Fibroblast of skin of back (primary cell): ENCODE measurements at places on chromosomes 3 and 15.

GRCh38 chr3:86056962-86057361 is 934.0 kb downstream of the VGLL3 start:
- no peak for DNase-seq

- no peak for DNase-seq
Measured at GRCh38 chr3:18732474-18732873, 307.3 kb upstream of the SATB1 start.

DNA sequence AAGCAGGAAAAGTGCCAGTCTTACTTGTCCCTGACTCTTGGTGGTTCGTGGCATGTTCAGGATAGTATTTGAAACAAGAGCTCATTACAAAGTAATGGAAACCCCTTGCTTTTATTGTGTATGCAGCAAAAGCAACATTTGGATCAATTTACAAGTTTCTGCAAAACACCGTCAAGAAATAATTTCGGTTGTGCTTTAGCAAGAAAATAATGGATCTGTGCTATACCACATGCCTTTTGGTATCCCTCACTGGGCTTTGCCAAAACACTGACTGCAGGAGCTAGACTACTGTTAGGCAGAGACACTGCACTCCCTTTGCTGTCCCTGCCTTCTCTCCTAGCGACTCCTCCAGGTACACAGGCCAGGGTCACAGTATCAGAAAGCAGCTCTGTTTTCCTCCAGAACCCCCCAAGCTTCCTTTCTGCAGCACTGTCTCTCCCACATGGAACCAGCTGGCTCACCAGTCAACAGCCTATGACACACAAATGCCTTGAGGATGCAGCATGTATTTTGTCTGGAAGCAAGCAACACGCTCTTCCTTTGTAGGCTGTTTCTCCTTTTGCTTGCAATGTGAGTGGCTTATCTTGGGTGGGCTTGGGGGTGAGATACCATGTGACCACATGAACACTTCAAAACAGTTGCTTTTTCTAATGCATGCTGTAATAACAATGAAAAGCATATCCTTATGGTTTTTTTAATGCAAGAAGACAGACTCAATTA is 111.4 kb downstream of the PGPEP1L start:
- peak; percentile 82 for DNase-seq

DNA sequence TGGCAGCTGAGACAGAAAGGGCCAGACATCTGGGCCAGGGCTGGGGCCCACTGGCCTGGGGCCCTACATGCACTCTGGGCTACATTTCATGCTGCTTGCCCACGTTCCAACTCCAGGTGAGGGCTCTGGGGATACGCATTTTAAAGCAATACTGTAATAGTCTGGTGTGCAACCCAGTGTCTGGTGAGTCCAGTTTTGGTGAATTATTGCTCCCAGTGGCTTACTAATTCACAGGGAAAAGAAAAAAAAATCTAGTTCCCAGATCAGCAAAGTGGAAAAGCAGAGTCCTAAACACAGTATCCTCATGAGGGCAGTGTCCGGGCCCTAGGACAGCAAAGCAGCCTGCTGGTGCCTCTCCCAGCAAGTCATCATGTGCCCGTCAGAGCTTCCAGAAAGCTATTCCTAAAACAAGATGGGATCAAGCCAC is 82.4 kb downstream of the CCNL1 start:
- DNase-seq, result no peak

DNA sequence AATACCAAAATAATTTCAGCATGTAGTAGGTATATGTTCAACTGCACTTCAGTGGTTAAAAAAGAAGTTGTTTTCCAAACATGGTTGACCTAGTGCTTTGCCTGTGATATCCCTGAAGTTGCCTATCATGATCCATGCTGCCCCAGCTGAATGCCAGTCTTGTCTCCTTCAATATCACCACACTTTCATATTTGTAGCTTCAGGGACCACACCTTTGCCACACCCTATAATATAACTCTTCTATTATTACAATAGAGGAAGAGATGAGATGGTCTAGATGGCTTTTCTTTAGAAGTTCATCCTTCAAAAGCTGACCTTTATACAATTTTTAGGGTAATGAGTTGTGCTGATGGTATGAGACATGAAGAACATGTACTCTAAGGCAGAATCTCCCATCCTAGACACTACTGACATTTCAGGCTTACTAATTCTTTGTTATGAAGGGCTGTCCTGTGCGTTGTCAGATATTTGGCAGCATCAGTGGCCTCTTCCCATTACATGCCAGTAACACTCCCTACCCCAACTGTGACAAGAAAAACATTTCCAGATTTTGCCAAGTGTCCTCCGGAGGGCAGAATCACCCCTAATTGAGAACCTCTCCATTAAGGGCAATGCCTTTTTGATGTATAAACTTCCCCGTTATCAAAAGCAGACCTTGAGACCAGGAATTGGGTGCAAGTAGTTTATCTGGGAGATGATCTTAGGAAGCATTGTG is 76.2 kb upstream of the PLCL2 start:
- no peak for DNase-seq

GRCh38 chr3:196007744-196008335 is 74.0 kb downstream of the TFRC start:
- DNase-seq, result no peak

DNA sequence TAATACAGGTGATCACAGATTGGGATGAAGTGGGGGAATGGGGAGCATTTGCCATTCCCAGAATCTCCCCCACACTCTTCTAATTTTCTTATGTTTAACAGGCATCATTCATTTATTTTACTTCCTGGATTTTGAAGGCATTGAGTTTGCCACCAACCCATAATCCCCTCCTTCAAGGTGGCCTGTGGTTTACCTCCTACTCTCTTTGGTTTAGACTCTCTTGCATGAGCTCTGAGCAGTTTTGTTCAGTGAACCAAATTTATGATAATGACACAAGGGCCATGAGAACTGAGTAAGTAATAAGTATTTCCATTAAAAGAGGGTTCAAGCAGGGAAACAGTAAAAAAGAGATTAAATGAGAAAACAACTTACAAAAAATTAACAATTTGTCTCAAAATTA is 703.1 kb upstream of the CFAP20DC start:
- DNase-seq, result no peak

DNA sequence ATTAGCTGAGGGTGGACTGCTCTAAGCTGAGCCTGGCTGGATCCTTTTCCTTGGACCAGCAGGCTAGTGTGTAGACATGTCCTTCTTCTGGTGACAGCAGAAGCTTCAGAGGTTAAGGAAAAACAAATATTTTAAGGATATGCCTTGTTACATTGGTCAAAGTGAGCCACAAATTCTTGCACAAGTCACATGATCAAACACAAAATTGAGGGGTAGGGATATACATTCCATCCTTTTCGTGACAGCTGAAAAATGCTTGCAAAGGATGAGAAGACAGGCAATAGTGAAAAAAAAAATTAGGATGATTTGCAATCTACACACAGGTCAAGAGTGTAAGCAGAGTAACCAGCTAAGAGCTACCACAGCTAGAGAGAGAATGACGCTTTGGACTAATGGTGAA is 21.1 kb upstream of the OXTR start:
- DNase-seq, result no peak

GRCh38 chr3:46901591-46902187 is 24.2 kb downstream of the PTH1R start:
- DNase-seq, result no peak

GRCh38 chr3:65857327-65857726 is 181.4 kb downstream of the MAGI1 start:
- DNase-seq, result no peak

DNA sequence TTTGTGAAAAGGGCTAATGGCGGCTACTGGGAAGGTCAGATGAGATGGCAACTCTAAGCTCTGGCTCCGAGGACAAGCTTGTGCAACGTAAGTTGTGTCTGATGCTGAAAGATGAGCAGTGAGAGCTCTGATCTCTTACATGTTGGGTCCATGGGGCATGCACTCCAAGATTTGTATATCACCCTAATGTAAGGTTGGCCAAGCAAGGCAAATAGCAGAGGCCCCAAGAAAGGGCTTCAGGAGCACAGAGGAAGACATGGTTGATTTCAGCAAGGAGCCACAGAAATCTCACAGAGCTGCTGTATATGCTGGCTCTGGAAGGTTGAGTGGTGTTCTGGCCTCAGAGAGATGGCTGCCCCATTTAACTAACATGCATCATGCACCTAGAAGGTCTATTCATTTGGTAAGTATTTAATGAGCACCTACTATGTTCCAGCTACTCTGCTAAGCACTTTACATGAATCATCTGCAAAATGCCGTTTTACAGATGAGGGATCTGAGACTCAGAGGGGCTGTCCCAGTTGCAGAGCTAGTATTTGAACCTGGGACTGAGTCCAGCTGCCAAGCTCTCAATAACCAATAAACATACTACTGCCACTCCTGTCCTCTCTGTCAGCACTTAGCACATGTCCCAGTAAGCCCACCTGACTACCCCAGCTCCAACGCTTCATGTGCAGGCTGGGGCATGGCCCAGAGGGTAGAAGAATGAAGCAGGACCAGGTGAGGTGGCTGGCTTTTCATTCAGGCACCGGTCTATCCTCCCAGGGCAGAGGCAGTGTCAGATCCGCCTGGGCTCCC is 27.8 kb upstream of the ATP2B2 start:
- no peak for DNase-seq

DNA sequence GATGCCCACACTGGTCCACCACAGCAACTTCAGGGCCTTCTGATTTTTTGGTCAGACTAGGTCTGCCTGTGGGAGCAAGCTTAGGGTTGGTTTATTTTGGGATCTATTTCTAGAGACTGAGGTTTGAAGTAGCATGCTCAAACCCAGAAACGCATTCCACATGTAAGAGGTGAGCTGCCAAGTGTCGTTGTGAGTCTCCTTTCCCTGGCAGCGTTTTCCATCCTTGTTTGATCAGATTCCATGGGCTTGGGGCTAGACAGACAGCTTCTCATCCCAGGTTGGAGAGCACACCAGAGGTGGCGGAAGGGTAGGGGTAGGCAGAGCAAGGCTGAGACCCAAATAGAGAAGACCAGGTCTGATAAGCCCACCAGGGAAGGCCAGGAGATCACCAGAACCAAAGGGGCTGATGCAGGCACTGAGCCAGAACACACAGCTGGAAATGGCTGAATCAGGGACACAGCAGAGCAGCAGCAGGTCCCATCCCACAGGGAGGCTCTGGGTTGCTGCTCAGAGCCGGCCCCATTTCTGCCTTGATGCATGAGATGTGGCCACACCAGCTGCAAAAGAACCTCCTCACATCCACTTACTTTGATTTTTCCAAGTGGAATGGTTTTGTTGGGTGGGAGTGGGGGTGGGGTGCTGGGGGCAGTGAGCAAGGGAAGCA is 186.8 kb downstream of the THSD4 start:
- DNase-seq, result no peak

DNA sequence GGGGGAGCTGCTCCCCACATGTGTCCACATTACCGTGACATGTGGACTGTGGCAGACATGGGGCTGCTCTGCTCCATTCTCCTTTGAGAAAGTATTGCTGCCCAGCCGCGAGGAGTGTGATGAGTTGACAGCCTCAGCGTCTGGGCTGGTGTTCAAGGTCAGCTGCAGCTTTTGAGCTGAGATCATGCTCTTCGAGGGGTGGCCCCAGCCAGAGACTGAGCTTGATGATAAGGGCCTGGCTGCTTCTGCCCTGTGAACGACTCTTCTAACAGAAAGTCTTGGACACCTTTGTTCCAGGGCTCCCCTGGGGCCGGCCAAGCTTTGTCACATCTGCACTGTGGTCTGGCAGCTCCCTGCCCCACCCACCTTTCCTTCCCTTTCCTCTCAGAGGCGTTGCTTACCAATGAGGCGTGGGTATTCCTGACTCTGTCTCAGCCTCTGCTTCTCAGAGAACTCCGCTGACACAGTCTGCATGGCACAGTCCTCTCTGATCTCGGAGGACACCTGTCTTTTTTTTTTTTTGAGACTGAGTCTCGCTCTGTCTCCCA is 86.6 kb downstream of the CHRD start:
- DNase-seq, result peak; percentile 5

GRCh38 chr3:9615003-9615628 is 34.2 kb upstream of the MTMR14 start:
- DNase-seq, result no peak

GRCh38 chr3:74360406-74360805 is 254.1 kb downstream of the CNTN3 start:
- DNase-seq, result no peak

DNA sequence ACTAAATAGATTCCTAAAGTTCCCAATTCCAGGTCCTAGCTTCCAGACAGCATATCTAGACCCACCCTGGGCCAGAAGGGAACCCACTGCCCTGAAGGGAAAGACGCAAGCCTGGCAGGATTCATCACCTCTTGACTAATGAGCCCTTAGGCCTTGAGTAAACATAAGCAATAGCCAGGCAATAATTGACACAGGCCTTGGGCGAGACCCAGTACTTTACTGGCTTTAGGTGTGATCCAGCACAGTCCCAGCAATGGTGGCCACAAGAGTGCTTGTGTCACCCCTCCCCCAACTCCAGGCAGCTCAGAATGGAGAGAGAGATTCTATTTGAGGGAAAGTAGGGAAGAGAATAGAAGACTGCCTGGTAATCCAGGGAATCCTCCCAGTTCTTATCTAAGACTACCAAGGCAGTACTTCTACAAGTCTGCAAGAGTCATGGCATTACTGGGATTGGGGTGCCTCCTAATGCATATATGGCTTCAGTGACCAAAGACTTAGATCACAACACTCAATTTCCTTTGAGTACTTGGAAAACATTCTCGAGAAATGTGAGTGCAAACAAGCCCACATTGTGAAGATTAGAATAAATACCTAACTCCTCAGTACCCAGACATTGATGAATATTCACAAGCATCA is 30.4 kb upstream of the WWTR1 start:
- no peak for DNase-seq

DNA sequence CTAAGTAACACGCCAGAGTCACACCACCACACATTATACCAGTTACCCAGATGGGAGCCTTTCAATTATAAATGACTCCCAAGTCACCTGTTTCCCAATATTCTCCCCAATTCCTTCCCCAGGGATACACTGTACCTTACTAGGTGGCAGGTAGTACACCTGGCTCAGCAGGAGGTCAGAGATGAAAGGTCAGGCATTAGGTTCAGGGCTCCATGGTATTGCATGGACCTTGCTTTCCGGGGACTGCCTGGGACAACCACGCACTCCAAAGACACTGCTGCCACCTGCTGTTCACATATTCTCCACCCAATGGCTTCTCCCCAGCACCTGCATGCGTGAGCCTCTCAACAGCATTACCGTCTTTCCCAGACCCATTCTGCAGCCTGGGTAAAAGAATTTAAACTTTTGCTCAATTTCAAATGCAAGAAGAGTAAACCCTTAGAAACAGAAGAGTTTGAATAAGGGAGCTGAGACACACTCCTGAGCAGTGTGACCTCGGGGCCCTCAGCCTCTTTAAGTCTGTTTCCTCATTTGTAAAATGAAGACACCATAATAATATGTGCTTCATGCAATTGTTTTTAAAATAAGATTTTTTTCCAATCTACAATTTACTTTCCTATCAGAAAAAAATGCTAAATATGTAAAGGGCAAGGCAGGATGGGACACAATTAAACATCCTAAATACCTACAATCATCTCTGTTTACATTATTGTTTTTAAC is 28.0 kb upstream of the LACTB start:
- peak; percentile 72 for DNase-seq

GRCh38 chr3:110074095-110074494 is 736.7 kb upstream of the DPPA4 start:
- no peak for DNase-seq

DNA sequence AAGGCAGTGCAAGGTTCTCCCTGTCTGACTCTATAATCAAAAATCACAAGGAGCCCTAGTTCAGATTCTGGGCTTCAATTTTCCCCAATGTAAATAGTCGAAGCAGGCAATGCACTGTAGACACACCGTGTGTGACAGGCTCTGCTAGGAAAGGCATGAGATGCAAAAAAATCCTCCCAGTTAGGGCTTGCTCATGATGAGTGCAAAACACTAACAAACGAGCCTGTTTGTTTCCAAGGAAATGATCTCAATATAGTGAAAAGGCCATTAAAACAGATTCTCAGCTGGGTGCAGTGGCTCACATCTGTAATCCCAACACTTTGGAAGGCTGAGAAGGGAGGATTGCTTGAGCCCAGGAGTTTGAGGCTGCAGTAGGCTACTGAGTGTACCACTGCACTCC is 55.7 kb downstream of the UMPS start:
- DNase-seq, result no peak
